Hematopoietic multipotent progenitor cell treated with erythropoietin and hydrocortisone succinate and interleukin-3 and kit ligand, for 8 days (in vitro differentiated cells): ENCODE measurements at places on chromosomes 12 and 14.
A peak's percentile ranks its signal among the peaks of the same experiment; 100 is the strongest.

DNA sequence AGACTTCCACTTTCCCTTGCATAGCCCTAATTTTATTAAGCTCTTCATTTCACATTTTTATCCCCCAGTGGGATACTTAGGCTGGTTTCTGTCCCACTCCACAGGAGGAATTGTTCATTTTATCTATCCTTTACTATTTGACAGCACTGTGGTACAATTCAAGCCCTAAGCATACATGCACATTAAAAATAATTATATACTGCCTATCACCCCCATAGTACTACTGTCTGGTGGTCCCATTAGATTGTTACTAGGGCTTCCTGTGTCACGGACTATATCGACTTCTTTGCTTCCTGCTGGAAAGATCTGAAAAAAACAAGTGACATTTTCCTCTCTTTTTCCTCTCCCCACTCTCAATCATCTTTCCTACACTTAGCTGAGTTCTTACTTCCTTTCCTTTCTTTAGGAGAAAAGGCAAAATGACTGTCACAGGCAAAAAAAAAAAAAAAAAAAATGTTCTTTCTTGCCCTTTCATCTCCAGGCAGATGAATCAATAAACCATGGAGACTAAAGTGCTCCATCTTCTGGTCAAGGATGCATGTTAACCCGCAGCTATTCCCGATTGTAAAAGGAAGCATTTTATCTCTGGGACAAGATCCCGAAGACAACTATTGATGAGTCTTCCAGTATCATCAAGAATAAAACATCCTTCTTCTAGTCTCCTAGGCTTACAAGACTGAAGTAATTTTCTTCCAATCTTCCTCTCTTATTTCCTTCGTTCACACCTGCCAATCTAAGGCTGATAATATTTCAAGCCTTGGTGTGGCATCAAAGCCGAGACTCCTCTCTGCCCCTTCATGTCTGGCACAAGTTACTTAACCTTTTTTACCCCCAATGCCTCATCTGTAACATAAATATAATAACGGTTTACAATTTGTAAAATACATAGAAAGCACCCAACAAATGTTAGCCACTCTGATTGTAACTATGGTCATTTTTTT, 94.4 kb upstream of the PLEKHG7 start:
- DNase-seq, result peak; percentile 5

DNA sequence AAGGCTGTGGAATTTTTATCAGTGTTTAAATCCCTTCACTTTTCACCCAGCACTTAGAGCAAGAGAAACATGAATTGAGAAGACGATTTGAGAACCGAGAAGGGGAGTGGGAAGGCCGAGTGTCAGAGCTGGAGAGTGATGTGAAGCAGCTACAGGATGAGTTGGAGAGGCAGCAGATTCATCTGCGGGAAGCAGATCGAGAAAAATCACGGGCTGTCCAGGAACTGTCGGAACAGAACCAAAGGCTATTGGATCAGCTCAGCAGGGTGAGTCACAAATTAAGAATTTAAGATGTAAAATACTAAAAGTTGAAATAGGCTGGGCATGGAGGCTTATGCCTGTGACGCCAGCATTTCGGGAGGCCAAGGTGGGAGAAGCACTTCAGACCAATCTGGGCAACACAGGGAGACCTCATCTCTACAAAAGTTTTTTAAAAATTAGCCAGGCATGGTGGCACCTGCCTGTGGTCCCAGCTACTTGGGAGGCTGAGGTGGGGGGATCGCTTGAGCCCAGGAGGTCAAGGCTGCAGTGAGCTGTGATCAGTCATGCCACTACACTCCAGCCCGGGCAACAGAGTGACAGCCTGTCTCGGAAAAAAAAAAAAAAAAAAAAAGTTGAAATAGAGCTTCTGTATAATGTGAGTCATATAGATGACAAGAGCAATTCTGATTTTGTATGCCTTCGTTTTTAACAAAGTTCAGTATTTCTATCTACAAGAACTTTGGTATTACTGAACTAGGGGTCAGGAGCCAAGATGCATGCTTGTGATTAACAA, 9.6 kb downstream of the BICDL1 start:
- DNase-seq, result no peak

- no peak for DNase-seq
Observed at GRCh38 chr14:20228681-20229080, at the start of gene OR11H7. Gene OR11H7, plus strand, starts transcription at chr14:20228981.

DNA sequence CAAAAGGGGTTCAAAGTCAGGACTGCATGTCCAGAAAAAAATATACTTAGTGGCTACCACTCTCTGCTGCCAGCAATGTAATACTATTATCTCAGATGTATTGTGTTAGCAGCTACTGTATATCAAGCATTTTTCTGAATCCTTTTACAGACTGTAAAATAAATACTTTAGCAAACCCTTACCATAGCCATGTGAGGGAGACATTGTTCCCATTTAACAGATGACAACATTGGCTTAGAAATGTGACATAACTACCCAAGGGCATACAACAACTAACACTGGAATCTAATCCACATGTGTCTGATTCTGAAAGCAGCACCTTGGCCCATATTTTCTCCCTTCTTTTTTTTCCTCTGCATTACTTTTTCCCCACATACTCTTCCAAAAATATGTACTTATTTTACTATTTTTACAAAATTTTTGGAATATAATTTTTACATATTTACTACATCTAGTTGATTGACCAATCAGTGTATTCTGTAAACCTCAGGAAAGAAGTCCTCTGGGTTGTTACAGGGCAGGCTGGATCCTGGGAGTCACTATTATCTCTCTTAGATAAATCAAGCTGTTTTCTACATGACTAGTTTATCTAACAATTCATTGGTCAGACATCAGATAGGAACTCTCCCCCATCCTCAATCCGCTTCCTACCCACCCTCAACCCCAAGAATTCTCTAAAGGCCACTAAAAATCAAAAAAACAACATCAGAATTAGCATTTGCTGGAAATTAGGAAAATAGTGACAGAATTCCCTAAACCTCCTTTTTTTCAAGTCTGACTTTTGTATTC, 154.1 kb downstream of the BTG1 start:
- no peak for DNase-seq

DNA sequence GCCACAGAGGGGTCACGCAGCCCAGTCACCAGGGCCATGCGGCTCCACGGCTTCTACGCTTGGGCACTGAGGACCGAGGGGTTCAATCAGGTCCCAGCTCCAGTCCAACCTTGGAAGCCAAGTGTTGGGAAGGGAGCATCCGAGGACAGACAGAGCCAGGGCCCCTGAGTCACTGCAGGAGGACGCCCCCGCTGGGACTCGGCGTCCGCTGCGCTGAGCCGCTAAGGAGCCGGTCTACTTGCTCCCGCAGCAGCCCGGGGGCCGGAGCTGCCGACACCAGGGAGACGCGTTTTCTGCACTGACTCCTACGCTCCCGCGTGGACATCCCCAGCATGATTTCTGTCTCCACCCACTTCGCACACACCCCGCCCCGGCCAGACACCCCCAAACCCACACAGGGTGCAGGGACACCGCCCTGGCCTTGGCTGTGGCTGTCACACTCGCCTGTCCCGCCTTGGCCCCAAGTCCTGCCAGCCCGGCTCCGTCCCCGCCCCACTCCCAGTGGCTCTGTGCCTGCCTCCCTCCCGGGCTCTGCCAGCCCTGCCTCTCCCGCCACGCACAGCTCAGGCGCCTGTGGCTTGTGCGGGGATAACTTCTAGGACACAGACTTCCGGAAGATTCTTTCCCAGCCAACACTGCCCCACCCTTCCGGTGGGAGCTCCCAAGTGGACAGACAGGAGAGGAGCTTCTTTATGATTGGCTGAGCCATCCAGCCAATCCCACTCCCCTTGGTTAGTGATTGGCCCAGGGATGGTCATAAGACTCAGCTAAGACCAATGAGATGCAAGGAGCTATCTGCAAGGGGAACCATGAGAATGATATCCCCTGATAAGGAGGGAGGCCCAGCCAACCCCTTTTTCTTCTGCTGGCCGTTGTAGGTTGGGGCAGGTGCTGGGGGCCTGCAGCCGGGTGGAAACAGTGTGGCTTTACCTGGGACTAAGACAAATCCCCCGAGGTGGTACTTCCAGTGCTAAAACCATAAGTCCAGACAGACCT, 118.9 kb upstream of the SFSWAP start:
- DNase-seq, result no peak

GRCh38 chr12:67645601-67646000, 2.9 kb upstream of the DYRK2 start:
- DNase-seq, result no peak

GRCh38 chr14:72049462-72049861, 117.2 kb downstream of the RGS6 start:
- DNase-seq, result peak; percentile 77
